Bronchial epithelial cell (primary cell): ENCODE measurements at places on chromosomes 3 and 15.
A peak's percentile ranks its signal among the peaks of the same experiment; 100 is the strongest.

GRCh38 chr3:99482191-99482590 is 156.2 kb upstream of the COL8A1 start:
- peak; percentile 52 for DNase-seq

GRCh38 chr3:178768072-178768864 is 232.0 kb downstream of the KCNMB2 start:
- no peak for DNase-seq

DNA sequence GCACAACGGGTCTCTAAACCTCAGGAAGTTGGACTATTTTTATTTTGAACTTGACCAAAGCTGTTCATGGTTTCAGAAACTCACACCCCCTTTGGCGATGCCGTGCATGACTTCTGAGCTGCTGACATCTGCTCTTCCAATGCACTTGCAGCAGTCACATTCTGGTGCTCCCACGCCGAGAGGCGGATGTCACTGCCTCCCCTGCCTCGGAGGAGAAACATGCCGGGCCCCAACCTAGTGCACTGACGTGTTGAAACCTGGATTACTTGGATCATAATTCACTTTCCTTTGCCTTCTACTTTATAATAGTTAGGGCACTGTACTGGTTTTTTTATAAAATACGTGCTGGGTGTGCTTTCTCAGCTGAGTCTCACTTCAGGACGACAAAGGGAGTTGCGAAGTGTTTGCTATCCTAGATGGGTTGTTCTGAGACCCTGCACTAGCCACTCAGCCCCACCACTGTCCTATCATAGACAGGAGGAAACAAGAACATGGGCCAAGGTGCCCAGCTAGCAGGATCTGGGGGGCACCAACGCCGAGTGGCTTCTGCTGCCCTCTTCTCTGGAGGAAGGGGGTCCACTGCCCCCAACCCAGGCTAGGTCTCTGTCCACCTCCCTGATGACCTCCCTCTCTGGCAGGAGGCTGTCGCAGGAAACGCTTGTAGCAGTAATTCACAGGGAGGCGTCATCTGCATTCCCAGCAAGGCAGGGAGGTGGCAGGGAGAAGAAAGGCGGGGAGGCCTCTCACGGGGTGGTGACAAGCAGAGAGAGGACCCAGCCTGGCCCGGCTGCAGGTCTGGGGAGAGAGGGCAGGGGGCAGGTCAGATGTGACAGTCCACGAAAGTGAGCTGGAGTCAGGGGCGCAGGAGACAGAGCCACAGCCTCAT is 158.8 kb upstream of the IQSEC1 start:
- DNase-seq: no peak

DNA sequence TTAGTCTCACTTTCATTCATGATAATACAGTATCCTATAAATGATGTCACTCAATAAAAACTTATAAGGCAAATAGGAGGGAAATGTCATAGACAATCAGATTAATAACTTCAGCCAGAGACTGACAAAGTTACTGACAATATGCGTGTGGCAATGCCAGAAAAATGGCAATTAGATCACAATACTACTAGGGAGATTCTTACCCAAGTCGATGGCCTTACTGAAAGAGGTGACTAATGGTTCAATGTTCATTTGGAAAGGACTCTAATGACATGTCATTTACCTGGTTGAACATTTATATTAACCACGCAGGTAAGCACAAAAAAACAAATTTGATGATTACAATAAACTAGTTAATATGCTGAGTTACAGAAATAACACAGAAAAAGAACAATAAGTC is 45.9 kb upstream of the WDR5B start:
- no peak for DNase-seq

DNA sequence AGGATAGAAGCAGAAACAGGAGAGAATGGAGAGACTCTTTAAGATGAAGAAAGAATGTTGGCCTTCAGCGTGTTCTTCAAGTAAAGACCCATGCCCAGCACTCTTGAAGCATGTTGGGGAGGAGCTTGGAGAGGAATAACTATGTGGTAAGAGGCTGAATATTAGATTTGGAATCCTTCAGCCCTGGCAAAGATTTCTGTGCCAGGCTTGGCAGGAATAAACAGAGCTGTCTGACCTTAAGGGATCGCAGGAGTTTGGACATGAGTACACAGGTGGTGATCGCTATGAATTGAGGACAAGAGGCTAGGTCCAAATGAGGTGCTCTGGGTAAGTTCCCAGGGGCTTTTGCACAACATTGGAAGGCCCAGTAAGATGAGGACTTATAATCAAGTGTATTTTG is 132.6 kb upstream of the TBL1XR1 start:
- DNase-seq: peak; percentile 28

- DNase-seq: no peak
These were observed 551.5 kb downstream of the FOXP1 start for GRCh38 chr3:71031914-71032521.

DNA sequence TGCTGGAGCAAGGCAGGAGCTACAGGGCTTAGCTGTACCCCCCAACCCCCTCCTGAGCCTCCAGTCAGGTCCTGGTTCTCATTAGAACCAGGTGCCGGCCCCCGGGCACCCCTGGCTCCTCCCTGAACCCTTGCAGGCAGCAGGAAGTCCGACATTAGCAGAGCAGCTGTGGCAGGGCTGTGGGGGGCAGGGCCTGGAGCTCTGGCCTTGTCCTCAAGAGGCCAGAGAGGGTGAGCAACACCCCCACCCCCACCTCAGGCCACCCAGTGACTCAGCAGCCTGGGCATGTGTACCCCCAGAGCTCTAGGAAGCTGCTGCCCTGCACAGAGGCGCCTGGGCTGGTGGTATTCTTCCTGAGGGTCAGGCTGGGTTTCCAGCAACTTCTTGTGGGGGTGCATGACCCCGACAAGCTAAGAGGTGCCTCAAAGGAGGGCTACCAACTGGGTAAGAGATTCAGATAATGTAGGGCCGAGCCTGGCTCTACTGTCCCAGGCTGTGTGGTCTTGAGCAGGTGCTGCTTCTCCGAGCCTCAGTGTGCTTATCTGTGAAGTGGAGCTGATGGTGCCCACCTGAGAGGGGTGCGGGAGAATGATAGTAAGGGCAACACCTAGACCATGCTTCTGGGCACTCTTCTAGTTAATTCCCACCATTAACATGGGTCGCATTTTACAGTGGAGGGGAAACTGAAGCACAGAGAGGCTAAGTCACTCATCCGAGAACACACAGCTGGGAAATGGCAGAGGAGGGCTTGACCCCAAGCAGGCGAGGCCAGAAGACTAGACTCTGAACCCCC is 16.0 kb downstream of the H1-8 start:
- no peak for DNase-seq

DNA sequence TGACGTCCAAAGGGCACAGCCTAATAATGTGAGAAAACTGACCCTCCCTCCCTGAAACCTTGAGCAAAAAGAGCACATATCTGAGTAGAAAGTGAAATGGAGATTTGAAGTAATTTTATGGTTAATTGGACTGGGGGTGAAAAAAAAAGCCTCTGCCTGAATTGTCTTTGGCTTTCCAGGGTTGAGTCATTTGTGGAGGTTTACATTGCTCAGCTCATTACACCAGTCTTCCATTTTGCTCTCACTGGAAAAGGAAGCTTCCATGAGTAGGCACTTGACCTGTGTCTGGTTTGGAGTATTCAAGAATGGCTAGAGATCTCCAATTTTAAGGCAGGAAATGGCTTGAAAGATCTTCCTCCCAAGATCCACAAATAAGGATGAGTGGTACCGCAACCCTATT is 273.9 kb downstream of the PDCD6IP start:
- no peak for DNase-seq

DNA sequence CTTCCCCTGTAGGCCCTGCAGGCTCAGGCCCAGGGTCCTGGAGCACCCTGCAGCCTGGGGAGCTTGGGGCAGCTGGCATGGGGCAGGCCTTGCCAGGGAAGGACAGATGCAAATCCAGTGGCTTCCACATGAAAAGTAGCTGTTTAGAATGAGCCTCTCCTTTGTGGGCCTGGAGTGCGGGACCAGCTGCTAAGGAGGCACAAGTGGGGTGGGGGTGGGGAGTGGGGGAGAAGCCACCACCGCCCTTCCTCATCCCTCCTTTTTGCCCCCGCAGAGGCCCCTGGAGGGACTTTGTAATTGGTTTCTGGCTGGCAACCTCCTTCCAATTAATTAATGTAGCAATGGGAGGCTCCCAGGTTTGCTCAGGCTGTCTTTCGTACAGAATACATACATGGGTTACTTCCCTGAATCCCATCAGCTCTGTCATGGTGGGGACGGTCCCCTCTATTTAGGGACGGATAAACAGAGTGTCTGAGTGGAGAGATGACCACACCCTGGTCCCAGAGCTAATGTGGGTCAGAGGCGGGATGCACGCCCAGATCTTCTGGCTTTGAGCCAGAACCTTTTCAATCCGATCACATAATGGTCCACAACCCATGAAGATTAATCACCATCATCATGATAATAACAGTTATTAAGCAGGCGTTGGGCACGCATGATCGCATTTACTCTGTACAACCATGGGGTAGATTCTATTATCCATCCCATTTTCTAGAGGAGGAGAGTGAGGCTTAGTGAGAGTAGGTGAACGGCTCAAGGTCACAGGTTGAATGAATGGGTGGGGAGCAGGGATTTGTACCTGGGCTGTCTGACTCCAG is 6.2 kb downstream of the CORO2B start:
- no peak for DNase-seq

DNA sequence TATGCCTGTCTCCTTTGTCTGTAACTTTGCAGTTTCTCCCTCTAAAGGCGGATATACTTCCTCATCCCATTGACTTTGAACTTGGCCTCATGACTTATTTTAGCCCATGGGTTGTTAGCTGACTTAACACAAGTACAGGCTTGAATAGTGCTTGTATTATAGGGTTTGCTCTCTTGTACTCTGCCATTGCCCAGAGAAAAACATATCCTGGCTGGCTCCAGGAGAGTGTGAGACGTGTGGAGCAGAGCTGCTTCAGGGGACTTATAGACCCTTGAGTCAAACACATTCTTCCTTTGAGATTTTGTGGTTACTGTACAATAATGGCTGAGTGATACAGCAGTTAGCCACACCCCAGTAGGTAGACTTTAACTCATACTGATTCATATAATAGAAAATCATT is 124.0 kb downstream of the RAP2B start:
- DNase-seq: peak; percentile 97

GRCh38 chr15:41941644-41942415 is 30.5 kb downstream of the EHD4 start:
- no peak for DNase-seq

DNA sequence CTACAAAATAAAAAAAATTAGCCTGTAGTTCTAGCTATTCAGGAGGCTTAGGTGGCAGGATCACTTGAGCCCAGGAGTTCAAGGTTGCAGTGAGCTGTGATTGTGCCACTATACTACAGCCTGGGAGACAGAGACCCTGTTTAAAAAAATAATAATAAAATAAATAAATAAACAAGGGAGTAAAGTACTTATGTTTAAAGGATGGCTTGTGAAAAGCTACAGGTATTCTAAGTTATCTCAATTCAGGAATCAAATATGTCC is 74.2 kb downstream of the ANKRD28 start:
- DNase-seq: no peak

- peak; percentile 49 for DNase-seq
These were observed 6.1 kb upstream of the LDHAL6B start for GRCh38 chr15:59200560-59200959.

- no peak for DNase-seq
These were observed 97.2 kb downstream of the LEKR1 start for GRCh38 chr3:156923349-156923748.

GRCh38 chr3:177521305-177521704 is 324.0 kb upstream of the TBL1XR1 start:
- DNase-seq: peak; percentile 83

GRCh38 chr3:167203062-167203461 is 177.0 kb downstream of the ZBBX start:
- DNase-seq: no peak

GRCh38 chr3:22244761-22245521 is 493.9 kb upstream of the ZNF385D start:
- DNase-seq: peak; percentile 57

DNA sequence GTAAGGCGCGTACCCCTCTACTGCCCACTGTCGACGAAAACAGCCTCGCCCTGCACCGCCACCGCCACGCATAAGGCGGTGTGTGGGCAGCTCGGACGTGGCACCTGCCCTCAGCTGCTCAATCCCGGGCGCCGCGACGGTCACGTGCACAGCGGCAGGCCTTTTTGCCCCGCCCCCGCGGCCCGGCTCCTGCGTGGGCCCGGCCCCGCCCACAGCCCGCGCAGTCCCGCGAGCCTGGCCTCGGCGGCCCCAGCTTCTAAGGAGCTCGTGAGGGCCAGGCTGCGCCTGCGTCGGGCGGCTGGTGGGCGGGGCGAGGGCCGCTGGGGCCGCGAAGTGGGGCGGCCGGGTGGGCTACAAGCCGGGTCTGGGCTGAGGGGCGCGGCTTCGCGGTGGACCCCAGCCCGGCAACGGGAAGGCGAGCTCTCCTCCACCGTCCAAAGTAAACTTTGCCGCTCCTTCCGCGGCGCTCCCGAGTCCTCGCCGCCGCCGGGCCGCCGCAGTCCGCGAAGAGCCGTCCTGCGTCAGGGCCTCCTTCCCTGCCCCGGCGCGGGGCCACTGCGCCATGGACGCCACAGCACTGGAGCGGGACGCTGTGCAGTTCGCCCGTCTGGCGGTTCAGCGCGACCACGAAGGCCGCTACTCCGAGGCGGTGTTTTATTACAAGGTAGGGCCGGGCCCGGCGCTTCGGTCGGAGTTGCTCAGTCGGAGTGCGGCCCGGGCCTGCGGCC is at the start of gene CAPN7:
CAPN7 (plus strand) TSS at position 313 of the 728 bp plus-strand sequence; CDS start at position 563, 250 bp downstream.
- peak; percentile 79 for DNase-seq

DNA sequence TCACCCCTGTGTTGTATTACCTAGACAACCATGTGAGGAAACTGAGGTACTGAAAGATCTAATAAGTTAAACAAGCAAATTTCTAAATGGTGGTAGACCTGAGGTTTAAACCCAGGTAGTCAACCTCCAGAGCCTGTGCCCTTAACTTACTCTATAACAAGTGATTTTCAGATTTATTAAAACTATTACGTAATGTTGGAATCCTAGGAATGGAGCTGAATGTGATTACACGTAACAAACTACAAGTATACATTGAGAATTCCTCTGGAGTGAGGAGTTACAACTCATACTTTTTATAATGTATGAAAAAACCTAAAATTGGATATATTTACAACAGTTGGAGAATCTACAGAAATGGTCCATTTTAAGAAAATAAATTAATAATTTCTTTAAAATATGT is 18.0 kb downstream of the FAM98B start:
- DNase-seq: no peak

DNA sequence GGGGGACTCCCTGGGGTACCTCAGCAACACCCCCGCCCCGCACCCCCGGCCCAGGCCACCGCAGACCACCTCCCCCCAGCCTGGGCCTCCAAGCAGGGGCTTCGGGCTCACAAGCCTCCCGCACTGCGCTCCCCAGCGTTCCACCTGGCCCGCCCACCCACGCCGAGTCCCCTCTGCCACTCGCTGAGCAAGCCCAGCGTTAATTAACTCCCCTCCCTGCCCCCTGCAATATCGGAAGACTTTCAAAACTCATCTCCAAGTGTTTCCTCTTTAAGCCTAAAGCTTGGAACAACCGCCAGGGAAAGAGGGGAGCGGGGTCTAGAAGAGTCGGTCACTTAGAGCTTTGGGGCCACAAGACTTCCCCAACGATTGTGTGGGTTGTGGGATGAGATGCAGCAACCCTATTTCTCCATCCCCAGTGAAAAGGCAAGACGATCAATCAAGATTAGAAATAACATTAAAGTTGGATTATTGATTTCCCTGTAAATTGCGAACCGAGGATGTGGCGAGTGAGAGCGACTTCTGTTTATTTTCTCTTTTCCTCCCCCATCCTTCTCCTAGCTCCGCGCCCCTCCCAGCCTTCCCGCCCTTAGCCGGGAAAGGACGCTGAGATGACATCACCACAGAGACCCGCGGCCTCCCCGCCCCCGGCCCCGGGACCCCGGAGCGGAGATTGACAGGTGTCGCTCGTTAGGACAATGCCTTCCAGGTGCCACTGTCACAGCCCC is 30.2 kb downstream of the NR2F2 start:
- DNase-seq: no peak

- no peak for DNase-seq
These were observed 33.8 kb downstream of the FMN1 start for GRCh38 chr15:33160581-33161165.
